HFFc6 (cell line): ENCODE measurements at places on chromosomes 4 and X.

GRCh38 chr4:99404595-99405287, 30.4 kb downstream of the ADH7 start:
- peak; percentile 83 for DNase-seq

GRCh38 chr4:74284053-74284452, 24.2 kb upstream of the EPGN start:
- DNase-seq = peak; percentile 95

DNA sequence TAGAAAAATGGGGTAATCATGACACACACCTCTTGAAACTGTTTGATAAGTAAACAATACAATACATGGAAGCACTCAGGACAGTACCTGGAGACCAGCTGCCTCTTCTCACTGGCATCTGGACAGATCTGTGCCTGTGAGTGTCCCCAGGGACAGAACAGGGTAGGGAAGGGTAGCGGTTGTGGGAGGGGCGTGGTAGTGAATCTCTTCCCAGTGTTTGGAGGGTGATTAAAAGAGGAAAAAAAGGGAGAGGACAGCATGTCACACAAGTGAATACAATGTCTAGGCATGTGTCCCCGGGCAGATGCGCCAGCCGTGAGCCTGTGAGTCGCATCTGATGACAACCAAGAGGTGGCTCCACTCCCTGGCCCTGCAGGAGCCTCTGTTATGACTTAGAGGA, 138.8 kb upstream of the MSX1 start:
- no peak for DNase-seq

DNA sequence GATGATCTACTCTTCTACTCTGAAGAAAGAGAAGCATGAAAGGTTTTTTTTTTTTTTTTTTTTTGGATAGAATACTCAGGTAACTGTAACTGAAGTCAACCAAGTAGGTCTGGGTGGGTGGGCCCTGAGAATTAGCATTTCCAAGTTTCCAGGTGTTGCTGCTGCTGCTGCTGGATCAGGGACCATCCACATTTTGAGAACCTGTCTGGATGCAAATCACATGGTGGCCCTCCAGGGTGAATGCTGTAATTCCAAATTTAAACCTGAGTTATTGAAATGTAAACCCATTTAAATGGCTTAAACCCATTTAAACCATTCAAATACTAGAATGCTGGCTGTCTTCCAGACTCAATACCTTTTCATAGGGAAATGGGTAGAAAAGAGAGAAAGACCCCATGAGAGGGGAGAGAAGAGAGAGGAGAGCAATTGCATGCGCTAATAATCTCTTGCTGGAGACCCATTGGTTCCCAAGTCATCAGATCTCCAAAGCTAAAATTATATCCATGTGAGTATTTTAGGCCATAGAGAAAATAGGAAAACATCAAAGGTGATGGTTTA, 17.6 kb downstream of the SUPT20HL1 start:
- DNase-seq = no peak
